ENCODE measurements at places on chromosomes 2 and 18.

DNA sequence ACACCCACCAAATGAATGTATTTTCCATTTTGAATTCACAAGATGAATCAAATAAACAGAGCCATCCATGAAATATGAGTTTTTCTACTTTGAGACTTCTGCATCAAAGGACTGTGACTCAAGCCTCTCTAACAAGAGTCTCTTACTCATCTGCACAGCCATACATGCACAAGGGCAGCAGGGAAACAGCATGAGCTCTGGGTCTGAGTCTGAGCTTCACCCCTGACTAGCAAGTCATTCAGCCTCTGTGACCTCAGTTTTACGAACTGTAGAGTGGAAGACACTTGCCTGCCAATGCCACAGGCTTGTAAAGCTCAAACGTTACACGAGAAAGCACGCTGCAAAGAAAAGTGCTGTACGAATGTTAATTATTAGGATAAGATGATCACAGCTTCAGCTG lies 42.9 kb downstream of the MREG start:
- peak; percentile 33 for DNase-seq

DNA sequence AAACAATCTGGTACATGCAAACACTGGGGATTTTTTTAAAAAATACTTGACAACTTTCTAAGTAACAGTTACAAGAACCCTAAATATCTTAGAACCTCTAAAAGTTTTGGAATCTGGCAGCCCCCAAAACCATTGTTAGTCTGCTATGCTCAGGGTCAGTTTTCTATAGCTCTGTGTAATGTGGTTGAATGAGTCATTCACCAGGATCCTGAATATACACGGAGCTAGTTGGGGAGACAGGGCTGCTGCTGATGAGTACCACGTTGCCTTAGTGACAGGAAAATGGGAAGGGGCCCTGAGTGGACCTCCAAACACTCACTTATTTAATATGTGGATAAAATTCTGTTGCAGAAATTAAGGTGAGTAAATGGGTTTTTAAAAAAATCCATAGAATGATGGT lies 36.9 kb upstream of the TANC1 start:
- DNase-seq, result peak; percentile 67

DNA sequence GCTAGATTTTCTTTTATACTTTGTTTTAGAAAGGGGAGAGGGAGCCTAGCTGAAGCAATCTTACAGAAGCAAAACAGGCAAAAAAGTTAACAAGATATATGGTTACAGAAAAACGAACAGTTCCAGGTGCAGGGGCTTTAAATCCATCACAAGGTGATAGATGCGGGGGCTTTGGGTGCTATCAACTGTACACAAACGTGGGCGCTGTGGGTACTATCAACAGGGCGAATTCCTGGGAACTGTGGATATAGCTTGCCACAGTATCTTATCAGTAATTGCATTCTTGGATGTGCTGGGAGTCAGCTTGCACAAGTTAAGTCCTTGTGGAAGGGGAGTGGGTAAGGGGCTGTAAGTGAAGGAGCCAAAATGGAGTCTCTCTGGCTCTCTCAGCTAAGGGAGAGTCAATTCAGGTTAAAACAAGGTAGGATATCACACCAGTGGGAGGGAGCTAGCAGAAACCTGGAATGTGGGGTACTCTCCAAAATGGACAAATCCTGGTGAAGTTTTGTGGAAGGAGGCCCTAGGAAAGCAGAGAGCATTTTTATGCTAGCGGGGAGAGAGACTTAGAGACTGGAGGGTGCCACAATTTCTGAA lies 325.8 kb upstream of the SPHKAP start:
- no peak for DNase-seq

DNA sequence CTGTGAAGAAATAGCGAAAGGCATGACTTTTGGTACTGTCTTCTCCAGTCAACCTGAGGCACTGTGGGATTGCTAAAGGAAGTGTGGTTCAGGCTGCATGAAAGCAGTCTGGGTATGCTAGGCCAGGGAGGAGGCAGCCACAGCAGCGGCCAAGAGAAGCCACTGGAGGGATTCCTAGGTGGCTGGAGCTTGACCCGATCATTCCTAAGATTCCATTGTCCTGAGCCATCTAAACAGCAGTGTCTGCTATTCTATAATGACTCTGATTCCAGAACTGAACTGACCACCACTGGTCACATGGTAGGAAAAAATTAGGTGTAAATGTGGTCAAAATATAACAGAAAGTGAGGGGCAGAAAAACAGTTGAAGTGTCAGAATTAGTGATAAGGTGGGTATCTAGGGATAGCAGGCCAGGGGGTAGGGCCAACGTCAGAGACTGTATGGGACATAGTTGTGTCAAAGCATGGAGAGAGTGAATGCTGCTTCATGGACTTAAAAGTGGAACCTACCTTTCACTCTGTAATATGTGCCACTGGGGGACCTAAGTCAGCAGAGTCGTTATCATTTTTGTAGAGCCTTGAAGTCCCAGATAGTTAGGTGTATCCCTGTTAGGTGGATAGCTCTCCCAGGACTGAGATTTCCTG lies 204.6 kb downstream of the CTNNA2 start:
- DNase-seq, result peak; percentile 14

DNA sequence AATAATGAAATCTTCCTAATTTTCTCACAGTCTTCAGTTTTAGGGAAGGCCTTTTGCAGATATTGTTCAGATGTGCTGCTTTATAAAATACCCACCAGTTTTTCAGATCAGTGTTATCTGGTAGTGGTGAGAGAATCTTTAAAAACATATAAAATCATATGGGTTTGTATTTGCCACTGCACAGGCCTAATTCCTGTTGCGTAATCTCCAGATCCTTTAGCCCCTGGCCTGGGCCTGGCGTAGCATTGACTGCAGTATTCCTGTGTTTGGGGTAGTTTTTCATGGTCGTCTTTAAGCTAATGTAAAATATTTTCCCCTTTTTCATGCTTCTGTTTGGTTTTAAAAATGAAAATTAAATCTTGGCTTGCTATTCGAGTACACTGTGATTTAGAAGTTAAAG lies 43.2 kb downstream of the TSHZ1 start:
- no peak for DNase-seq
